Dermis lymphatic vessel endothelial cell (primary cell): ENCODE measurements at places on chromosomes 5 and 9. TPM values are rescaled to one million over a fixed set of nuclear protein-coding genes. Genes with fewer than 3 reads are reported as not detected.

The ACOT12 gene
- not detected in 2 replicates for total RNA-seq

The SPATA31E1 gene
- not detected in 2 replicates for total RNA-seq

The GABRA1 gene
- total RNA-seq, result under 0.01 TPM in 1 of 2 replicates, not detected in the other

The SIGMAR1 gene
- 23.5 and 26.0 TPM in 2 replicates for total RNA-seq

The BTNL3 gene
- total RNA-seq, result under 0.01 TPM in 2 replicates

The SPATA31A3 gene
- total RNA-seq, result not detected in 2 replicates

The PCDHGA3 gene
- total RNA-seq, result 0.54 and 0.69 TPM in 2 replicates

The PCDHB12 gene
- total RNA-seq, result 0.33 and 0.60 TPM in 2 replicates

The CYSRT1 gene
- total RNA-seq, result 0.22 and 0.26 TPM in 2 replicates

The GOLPH3 gene
- 45.6 and 63.4 TPM in 2 replicates for total RNA-seq

The AIF1L gene
- 0.77 and 1.1 TPM in 2 replicates for total RNA-seq

The PLPP7 gene
- total RNA-seq, result 2.1 and 2.6 TPM in 2 replicates

The FREM1 gene
- under 0.01 and 0.09 TPM in 2 replicates for total RNA-seq

The NMUR2 gene
- not detected in 2 replicates for total RNA-seq

The ATP6V0E1 gene
- total RNA-seq, result 301 and 538 TPM in 2 replicates

The NEUROG1 gene
- not detected in 2 replicates for total RNA-seq

The GCNT1 gene
- total RNA-seq, result 3.6 and 9.3 TPM in 2 replicates

The ANKRD31 gene
- total RNA-seq, result under 0.01 TPM in 2 replicates

The PLPP6 gene
- 5.8 and 7.2 TPM in 2 replicates for total RNA-seq

The GPR150 gene
- total RNA-seq, result under 0.01 TPM in 2 replicates

The PLAC8L1 gene
- not detected in 2 replicates for total RNA-seq

The EFCAB9 gene
- total RNA-seq, result not detected in 2 replicates
